Left renal pelvis (tissue), 4 donors: ENCODE measurements at places on chromosomes 16 and 17. TPM values are rescaled to one million over a fixed set of nuclear protein-coding genes. Genes with fewer than 3 reads are reported as not detected.

The WNT3 gene
- 2.0 TPM for polyA plus RNA-seq

The SLC6A2 gene
- 0.65 TPM for polyA plus RNA-seq

The NGFR gene
- polyA plus RNA-seq: 6.0 TPM

The NPIPB12 gene
- 41.6 TPM for polyA plus RNA-seq

The NAT9 gene
- polyA plus RNA-seq: 48.6 TPM

DNA sequence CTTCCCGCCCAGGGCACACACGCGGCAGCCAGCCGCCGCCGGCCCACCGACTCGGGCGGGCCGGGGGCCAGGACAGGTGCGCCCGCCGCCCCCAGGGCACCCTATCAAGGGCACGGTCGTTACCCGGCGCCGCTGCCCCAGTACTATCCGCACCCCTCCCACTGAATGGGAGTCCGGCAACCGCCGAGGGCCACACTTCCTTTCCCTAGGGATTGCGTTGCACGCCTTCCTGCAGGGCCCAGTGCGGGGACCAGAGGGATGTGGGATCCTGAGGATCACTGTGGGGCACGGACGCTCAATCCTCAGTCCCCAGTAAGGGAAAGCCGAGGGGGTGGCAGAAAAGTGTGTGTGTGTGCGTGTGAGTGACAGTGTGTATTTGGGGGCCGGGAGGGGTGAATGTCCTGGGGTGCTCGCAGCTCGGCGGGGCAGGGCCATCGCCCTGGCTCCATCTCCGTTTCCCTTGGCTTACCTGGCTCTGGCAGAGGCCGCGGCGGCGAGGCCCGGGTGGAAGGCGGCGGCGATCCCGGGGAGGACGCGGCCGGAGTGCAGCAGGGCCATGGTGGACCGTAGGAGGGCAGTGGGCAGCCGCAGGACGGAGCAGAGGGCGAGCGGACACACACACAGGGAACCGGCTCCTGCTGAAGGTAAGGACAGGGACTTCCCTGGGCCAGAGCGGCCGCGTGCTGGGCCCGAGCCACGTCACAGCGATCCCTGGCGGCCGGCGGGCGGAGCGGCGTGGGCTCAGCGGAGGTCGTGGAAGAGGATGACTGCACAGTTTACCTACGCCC, at the start of gene GOT2:
TSS of gene GOT2 (minus strand) at position 646 of the 788 bp plus-strand sequence. CDS start at position 558, 88 bp downstream.
- DNase-seq: peak; percentile 47

DNA sequence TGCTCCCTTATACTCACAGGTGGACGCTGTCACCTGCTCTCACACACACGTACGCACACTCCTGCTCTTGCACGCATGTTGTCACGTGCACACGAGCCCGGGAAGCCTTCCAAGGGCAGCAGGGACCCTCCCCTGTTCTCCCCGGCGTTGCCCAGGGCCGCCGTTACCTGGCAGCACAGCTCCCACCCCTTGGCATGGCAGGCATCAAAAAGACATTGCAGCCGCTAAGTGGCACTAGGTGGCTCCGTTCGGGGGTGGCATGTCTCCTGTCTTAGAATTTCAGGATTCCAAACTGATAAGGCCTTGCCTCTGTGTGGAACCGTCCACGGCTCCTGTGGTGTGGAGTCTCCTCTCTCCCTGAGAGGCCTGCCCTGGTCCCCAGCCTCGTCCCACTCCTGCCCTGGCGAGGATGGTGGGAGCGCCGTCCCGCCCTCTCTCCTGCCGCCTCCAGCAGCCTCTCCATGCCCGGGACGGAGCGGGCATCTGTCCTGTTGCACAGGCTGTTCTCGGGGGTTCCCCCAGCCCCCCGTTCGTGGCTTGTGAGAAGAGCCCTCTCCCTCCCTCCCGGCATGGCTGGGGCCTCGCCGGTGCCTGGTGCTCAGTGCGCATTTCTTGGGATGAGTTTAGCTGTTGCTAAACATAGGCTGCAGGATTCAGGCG, 126.7 kb upstream of the GSE1 start:
- DNase-seq: no peak

DNA sequence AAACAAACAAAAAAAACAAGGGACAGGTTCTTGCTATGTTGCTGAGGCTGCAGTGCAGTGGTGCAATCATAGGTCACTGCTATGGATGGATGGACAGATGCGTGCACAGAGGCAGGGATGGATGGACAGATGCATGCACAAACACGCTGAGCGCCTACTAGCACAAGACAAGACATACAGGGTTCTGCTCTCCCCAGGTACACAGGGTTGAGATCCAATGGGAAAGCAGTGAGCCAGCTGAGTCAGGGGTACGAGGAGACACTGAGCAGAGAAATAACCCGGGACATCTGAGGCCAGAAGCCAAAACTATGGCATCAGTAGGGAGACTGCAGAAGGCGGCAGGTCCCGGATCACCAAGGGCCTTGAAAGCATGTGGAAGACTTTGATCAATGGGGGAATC, 6.2 kb downstream of the IL32 start:
- DNase-seq: no peak

DNA sequence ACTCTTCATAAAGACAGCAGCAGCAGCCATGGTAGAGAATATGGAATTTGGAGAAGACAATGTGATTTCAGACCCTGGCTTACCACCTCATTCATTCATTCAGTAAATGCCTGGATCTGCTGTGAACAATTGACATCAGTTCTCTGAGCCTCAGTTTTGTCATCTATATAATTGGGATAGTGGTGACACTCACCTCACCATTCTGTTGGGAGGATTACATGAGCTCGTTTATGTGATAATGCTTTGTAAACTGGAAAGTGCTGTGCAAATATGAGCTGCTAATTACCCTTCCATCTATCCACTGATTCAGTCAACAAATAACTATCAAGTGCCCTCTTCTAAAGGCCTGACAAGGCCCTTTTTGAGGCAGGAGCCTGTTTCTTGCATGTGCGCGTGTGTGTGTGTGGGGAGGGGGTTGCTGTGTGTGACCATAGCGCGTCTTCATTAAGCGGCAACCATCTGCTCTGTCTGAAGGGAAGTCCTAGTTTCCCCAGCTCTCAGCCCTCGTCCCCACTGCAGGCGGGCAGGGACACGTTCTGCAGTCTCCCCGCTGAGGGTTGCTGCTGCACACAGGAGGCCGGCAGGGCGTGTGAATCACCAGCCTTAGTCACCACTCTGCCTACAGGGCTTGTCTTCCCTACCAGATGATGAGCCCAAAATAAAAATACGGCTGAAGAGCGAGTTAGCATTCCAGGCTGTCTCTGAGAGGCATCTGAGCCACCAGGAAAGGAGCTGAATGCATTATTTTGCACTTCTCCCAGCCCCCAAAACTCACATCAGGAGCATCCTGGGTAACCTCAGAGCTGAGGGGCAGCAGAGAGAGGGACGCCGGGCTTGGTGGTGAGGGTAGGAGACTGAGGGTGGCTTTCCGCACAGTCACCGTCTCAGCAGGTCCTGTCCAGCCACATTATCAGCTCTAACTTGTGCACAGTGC, 19.9 kb downstream of the ARL4D start:
- no peak for DNase-seq

DNA sequence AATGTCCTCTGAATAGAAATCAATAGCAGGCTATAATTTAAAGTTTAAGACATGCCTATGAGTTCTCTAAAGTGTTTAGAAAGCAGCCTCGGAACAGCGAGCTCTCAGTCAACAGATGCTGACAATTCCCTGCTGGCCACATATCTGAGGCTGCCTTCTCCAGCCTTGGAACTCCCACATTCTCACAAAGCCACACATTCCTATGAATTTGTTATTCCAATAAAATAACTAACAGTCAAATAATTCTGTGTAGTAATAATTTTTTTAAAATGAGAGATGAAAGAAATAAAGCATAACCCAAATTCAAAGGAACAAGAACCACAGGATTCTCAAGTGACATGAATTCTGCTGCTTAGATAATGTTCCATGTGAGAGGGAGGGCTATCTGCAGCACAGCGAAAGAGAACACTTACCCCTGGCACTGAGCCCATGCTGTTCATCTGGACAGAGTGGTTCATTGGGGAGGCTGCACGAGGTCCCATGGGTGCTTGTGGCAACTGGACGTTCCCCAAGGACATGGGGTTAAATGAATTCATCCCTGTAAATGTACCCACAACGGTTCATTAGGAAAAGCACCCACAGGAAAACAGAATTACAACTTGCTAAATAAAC, 56.9 kb upstream of the TRAP1 start:
- DNase-seq: no peak

GRCh38 chr17:42310787-42311215, 22.5 kb downstream of the STAT5A start:
- DNase-seq: no peak

DNA sequence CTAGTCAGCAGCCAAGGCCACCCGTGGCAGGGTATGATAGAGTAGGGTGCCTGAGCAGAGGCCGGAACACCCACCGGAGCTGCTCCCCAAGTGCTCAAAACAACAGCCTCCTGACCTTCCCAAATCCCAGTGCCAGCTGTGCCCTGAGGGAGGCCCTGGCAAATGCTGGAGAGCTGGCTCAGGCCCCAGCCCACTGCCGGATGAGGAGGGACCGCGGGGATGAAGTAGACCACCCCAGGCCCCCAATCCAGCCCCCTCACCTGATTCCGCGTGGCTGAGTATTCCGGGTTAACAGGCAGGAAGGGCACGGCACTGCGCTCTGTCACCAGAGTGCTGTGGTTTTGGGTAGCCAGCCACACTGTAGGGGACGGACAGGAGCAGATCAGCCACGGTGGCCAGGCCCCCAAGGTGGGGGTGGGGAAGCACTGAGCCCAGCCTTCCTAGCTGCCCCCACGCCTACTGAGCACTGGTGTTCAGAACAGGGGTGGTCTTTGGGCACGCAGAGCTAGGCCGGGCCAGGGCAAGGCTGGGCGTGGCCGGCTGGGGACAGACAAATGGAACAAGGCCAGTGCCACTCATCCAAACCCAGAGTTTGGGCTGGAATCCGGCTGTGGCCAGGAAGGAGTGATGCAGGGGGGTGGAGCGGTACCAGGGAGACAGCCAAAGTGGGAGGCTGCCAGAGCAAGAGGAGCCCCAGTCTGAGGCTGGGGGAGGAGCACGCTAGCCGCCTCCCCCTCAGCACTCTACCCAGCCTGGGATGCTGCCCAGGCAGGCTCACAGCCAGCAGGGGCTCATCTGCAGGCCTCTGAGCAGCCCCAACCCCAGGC, 9.1 kb downstream of the TP53I13 start:
- no peak for DNase-seq

GRCh38 chr17:3675886-3676285, 7.3 kb downstream of the EMC6 start:
- no peak for DNase-seq

- no peak for DNase-seq
These were observed 2.8 kb upstream of the CACNG1 start for GRCh38 chr17:67041531-67041930.

DNA sequence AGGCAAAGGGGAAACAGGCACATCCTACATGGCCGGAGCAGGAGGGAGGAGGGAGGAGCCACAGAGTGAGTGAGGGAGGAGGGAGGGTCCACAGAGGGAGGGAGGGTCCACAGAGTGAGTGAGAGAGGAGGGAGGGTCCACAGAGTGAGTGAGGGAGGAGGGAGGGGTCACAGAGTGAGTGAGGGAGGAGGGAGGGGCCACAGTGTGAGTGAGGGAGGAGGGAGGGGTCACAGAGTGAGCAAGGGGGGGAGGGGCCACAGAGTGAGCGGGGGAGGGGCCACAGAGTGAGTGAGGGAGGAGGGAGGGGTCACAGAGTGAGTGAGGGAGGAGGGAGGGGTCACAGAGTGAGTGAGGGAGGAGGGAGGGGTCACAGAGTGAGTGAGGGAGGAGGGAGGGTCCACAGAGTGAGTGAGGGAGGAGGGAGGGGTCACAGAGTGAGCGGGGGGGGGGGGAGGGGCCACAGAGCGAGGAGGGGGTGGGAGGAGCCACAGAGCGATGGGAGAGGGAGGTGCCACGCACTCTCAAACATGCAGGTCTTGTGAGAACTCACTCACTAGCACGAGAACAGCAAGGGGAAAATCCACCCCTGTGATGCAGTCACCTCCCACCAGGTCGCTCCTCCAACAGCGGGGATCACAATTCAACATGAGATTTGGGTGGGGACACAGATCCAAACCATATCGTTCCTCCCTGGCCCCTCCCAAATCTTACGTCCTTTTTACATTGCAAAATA, 24.3 kb upstream of the CDH15 start:
- no peak for DNase-seq

DNA sequence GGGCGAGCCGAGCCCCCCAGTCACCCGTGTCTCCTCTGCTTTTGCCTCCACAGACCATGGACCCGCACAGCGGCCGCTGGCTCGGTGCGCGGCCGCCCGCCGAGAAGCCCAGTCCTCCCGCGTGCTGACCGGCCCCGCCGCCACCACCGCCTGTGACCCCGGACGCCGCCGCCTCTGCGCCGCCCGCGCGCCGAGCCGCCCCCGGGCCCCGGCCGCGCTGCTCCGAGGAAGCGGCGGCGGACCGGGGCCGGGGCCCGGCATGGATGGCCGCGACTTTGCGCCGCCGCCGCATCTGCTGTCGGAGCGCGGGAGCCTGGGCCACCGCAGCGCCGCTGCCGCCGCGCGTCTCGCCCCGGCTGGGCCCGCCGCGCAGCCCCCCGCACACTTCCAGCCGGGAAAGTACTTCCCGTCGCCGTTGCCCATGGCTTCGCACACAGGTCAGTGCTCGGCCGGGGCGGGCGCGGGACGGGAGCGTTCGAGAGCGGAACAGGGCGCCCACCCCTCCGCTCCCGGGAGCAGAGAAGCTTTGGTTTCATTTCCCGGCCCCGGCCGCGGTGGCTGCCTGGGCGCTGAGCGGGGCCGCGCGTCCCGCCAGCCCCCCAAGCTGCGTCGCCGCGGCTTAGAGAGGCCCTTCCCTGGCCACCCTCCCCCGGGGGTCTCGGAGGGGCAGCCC, 4.4 kb downstream of the BAHCC1 start:
- no peak for DNase-seq

- no peak for DNase-seq
These were observed 20.5 kb upstream of the KLHL11 start for GRCh38 chr17:41885733-41886132.

GRCh38 chr16:68488554-68488953, 40.2 kb upstream of the SMPD3 start:
- no peak for DNase-seq
